ENCODE measurements at places on chromosomes 4 and X.

DNA sequence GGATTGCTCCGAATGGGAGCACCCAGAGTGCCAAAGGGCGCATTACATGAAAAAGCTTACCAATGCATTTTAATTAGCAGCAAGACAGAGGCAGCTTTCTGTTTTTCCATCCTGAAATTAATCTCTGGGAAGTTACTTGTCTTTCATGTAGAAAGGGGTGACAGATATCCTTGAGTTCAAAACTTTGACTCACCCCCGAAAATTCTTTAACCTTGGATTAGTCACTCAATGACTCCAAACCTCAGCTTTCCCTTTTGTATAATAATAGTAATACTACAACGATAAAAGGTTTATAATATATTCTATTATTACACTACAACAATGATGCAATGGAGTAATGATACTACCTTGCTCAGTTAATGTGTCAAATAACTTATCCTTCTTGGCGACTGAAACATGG lies 126.3 kb downstream of the ADAMTS3 start:
- peak; percentile 13 for DNase-seq

GRCh38 chrX:13859724-13860123 lies 42.8 kb upstream of the GPM6B start:
- no peak for DNase-seq

- no peak for DNase-seq
These were observed 208.8 kb downstream of the OR13H1 start for GRCh38 chrX:131752493-131753198.

GRCh38 chr4:93646233-93646930 lies 182.2 kb upstream of the ATOH1 start:
- no peak for DNase-seq

Data from fibroblast of skin of right biceps (primary cell).